ENCODE measurements at places on chromosomes 11 and 22. TPM values are rescaled to one million over a fixed set of nuclear protein-coding genes. Genes with fewer than 3 reads are reported as not detected.

The APOL4 gene
- 6.9 TPM for total RNA-seq

DNA sequence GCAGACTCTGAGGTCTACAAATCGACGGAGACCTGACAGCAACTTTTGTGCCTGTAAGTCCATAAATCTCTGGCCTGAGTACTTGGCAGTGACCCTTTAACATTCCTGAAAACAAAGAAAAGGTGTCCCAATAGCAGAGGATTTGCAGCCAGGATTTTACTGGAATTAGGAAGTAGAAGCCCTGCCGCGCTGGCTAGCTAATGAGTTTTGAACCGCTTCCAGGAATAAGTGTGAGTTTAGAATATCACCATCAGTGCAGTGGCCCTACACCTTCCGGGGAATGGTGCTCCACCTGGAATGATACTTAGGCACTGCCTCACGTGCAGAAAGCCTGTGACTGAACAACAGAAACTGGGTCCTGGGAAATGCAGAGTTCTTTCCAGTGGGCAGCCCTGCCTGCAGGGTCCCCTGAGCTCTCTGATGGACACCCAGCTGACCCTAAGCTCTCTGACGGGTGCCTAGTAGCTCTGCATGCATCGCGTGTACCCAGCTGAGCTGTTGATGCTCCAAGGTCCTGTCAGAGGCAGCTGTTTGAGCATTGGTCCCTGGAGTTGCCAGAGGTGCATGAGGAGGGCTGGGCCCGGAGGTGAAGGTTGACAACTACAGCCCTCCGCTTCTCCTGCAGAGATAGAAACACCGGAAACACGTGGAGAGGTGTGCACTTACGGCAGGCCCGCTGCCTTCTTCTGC lies 380.9 kb downstream of the TBC1D22A start:
- H3K4me1 ChIP-seq, result no peaks in the 10 kb centered on the region
- no peak for DNase-seq
- no peak overlapping the region for H3K4me3 ChIP-seq
- no peak overlapping the region for H3K27ac ChIP-seq
- no peaks in the 10 kb centered on the region for H3K27me3 ChIP-seq

DNA sequence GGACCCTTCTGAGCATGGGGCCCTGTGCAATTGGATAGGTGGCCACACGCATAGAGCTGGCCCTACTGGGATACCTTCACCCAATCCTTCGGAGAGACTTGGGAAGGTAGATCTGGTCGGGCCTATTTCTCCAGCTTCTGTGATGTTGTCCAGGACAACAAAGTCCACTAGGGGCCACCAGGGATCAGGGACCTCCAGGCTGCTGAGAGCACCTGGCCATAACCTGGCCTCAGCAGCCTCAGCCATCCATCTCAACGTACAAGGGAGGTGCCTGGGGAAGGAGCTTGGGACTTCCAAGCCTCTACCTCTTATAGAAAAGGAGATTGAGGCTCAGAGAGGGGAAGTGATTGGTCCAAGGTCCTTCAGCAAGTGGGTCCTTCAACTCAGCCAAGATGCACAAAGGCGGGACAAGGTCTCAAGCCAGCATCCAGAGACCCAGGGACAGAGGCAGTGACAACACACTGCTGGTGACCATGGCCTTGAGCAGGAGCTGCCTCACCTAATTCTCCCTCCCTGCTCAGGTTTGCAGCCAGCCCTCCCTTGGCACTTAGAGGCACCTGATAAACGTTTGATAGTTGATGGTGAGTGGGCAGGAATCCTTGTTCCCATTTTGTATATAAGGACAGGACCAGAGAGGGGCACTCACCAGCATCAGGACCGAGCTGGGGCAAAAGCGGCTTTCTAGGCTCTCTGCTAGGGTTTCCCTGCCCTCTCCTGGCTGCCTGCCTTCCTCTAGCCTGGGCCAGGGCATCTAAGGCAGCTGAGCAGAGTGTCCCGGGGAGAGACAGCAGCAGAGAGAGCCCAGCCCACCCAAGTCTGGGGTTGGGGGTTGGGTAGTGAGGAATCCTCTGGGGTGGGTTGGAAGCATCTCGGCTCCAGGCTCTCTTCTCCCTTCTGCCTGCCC lies 4.5 kb downstream of the RAC2 start:
- peak; percentile 29 for DNase-seq
- no peaks in the 10 kb centered on the region for H3K27me3 ChIP-seq
- peak overlapping the region; percentile 99 for H3K27ac ChIP-seq
- H3K36me3 ChIP-seq, result peaks cover 94% of the 10 kb centered on the region
- peaks cover 75% of the 10 kb centered on the region for H3K4me1 ChIP-seq
- H3K4me3 ChIP-seq, result peak overlapping the region; percentile 99

DNA sequence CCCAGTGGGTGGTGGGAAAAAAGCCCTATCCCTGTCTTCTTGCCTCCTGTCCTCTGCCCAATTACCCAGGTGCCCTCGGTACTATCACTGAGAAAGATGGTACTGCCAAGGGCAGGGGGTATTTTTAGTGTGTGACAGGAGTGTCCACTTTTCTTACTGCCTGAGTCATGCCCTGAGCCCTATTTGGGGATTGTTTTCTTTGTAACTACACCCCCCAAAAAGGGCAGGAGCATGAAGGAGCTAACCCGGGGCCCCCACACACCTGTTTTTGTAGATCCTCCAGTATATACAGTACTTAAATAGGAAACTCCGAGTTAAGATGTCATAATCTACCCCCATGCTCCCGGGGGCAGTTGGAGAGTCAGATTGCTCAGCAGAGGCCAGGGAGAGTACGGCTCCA lies 3.8 kb downstream of the SMTNL1 start:
- peaks cover 18% of the 10 kb centered on the region for H3K36me3 ChIP-seq
- H3K4me1 ChIP-seq, result no peaks in the 10 kb centered on the region
- H3K27ac ChIP-seq, result no peak overlapping the region
- H3K4me3 ChIP-seq, result no peak overlapping the region
- no peak for DNase-seq

DNA sequence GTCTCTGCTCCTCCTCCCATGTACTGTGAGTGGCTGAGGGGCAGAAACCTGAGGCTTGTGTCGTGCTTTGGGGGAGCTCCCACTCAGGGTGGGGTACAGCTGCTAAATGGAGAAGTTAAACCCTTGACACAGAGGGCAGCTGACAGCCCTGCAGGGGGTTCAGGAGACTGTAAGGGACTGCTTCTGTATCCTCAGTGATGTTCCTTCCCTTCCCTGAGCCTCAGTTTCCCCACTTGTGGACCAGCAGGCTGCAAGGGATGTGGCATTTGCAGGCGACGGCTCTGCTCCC lies 15.6 kb downstream of the SYNGR1 start:
- H3K27me3 ChIP-seq, result no peaks in the 10 kb centered on the region
- H3K27ac ChIP-seq, result no peak overlapping the region
- DNase-seq, result no peak
- no peaks in the 10 kb centered on the region for H3K36me3 ChIP-seq

- H3K27ac ChIP-seq, result no peak overlapping the region
- peaks cover 3% of the 10 kb centered on the region for H3K27me3 ChIP-seq
- no peak overlapping the region for H3K4me3 ChIP-seq
- no peaks in the 10 kb centered on the region for H3K36me3 ChIP-seq
- peaks cover 3% of the 10 kb centered on the region for H3K4me1 ChIP-seq
Observed at GRCh38 chr11:73193251-73194033, 24.6 kb upstream of the P2RY2 start.

GRCh38 chr11:15374418-15374817 lies 259.7 kb downstream of the INSC start:
- no peaks in the 10 kb centered on the region for H3K4me1 ChIP-seq
- H3K4me3 ChIP-seq, result no peak overlapping the region

DNA sequence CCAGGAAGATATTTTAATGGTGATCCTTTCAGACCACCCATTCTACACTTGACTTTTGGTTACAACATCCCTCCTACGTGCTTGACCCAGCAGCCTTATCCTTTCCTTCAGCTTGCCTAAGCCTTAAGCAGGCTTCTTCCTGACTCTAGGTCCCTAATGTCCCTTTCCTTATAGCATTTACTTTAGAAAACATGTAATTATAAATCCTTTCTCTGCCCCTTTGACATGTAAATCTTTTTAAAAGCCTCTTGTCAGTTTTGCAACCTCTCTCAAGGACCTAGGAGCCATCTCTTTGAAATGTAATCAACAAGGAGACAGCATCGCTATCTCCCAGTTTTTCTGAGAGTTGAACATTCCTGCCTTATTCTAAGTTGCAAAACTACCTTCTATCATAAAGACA lies 1255.2 kb downstream of the LRRC4C start:
- H3K4me1 ChIP-seq, result no peaks in the 10 kb centered on the region
- no peak overlapping the region for H3K27ac ChIP-seq

The SEC14L3 gene
- total RNA-seq, result not detected

- no peak overlapping the region for H3K27ac ChIP-seq
- no peak overlapping the region for H3K4me3 ChIP-seq
- H3K36me3 ChIP-seq, result no peaks in the 10 kb centered on the region
- H3K4me1 ChIP-seq, result no peaks in the 10 kb centered on the region
- H3K27me3 ChIP-seq, result peaks cover 2% of the 10 kb centered on the region
Observed at GRCh38 chr11:113034576-113034975, 73.4 kb downstream of the NCAM1 start.
